Dermis blood vessel endothelial cell (primary cell): ENCODE measurements at places on chromosomes 6 and 20.

- DNase-seq = no peak
Measured at GRCh38 chr6:168153553-168153952, 74.5 kb upstream of the FRMD1 start.

DNA sequence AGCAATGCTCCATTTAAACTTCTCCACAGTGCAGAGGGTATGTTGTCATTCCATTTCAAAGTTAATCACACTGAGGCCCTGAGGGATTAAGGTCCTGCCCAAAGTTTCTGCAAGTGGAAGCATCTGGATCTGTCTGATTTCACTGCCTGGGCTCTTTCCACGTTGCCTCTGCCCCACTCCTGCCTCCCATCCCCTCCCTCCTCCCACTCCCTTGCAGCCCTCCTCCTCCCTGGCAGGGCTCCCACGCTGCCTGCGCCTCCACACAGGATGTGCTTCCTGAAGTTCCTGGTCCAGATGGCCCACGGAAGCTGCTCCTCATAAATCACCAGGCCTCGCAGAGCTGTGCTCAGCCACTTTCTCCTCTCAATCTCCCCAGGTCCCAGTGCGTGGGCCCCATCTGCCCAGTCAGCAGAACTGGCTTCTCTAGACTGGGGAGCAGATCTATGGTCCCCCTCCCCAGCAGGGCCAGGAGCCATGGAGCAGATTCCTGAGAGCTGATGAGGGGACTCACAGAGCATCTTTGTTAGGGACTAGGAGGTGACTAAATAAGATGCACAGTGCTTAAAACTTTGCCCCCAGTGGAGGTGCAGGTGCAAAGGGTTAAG lies 65.4 kb upstream of the MAFB start:
- peak; percentile 77 for DNase-seq

DNA sequence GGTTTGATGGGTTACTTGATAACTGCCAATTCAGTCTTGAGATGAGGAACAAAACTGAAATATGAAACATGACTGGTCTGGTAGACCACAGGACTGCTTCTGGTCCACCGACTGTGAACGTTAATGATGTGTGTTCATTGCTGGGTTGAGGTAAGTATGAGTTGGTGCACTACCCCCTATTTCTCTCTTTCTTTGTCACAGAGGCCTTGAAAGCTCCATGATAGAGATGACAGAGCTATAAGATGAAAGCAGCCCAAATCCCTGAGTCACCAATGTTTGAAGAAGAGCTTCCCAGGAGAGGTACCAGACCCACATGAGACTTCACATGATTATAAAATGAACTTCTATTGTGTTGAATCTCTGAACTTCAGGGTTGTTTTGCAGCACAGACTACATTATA lies 555.5 kb downstream of the PTPRT start:
- DNase-seq = no peak

GRCh38 chr6:34205916-34206315 lies 30.8 kb upstream of the HMGA1 start:
- no peak for DNase-seq

DNA sequence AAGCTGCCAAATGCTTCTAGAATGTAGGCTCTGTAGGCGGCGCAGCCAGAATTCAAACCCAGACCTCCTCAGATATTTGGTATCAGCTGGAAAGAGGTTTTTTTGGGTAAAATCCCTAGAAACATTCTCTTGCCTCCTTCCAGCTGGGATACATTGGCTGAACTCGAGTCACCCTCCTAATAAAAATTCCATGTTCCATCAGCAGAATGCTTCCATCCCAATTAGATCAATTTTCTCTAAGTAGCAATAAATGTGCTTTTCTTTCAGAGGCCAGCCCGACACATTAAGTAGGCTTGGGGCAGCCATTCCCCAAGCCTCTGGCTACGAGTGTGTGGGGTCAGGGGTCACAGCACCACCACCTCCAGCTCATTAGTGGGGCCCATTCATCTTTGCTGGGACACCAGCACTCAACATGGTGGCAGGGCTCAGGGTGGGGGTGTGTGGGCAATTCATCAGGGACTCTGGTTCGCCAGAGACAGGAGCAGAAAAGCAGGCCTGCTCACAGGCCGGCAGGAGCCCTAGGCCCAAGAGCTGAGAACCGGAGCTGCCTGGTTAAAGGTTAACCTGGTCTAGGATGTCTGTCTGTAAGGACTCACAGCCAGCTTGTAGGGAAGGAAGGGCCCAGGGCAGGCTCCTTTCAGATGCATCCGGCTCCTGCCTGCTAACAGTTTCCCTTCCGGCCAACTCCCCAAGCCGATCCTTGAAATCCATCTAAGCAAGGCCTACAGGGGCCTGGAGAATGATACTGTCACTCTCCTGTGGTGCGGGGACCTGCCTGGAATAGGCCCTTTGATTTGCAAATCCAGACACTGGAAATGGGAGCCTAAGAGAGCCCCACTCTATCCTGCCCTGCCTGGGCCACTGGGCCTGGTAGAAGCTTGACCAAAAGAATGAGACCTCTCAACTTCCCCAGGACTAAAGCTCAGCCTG lies 159.1 kb upstream of the TOP1 start:
- peak; percentile 20 for DNase-seq

DNA sequence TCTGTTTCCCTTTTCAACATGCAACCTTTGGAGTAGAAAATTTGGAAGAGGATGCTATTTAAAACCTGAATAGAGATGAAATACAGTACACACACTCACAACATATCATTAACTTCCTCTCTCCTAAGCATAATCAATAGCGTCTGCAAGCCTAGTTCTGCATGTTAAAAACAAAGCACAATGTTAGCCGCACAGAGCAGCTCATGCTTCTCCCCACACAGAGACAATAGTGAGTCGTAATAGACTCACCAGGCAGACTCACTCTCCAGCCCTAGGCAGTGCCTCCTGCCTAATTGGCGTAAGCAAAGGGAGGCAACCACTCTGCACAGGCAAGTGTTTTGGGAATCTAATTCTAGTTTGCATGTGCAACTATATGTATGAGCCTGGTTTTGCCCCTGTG lies 45.8 kb upstream of the ARID1B start:
- peak; percentile 3 for DNase-seq

DNA sequence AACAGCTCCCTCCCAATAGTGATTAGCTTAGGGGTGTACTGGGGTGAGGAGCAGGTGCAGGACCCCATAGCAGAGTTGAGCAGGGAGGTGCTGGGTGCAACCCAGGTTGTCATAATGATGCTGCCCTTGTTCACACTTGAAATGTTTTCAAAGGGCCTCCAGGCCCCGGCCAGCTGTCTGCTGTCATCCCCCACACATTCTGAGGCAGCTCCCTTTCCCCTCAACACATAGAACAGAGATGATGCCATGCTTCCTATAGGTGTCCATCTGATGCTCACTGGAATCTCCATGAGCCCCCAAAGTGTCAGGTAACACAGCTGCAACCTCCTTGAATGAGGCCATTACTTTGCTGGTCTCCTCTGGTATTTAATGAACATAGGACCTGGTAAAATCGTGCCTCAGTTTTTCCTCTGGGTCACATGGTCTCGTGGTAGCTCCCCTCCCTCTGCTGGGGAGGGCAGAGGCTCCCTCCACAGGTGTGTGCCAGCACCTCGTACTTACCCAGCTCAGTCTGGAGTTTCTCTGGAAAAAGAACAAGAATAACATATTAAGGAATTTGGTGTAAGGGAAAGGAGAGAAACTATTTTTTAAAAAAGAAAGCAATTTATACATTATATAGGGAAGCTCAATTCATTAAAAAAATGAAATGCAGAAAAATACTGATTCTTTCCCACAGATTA lies 5.6 kb downstream of the BTNL2 start:
- no peak for DNase-seq
